ENCODE measurements at places on chromosomes 3 and 15.

GRCh38 chr3:114879059-114880031, 267.7 kb downstream of the ZBTB20 start:
- no peak for DNase-seq

- no peak for DNase-seq
Measured at GRCh38 chr15:101368086-101368780, 73.2 kb upstream of the SNRPA1 start.

DNA sequence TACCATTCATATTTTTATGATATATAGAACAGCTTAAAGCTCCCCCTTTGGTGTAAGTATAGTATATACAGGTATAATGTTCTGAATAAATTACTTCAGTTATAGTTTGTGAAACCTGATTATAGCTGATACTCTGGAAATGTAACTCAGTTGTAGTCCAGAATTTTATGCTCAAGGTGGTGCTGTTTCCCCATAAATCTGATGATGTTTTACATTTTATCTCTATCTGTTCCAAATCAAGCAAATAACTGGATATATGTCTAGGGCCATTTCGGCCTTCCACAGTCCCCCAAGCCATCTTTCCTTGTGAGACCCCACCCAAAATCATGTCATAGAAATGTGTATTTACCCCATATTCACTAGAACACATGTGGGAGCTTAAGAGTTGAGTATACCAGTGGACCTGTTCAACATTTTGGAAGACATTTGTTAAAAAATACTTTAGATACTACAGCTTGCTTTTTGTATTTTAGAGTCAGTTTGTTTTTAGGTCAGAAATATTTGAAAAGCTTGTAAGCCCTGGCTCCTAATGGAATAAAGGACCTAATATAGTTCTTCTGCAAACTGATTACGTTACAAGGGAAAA, 107.1 kb downstream of the ATG7 start:
- no peak for DNase-seq

DNA sequence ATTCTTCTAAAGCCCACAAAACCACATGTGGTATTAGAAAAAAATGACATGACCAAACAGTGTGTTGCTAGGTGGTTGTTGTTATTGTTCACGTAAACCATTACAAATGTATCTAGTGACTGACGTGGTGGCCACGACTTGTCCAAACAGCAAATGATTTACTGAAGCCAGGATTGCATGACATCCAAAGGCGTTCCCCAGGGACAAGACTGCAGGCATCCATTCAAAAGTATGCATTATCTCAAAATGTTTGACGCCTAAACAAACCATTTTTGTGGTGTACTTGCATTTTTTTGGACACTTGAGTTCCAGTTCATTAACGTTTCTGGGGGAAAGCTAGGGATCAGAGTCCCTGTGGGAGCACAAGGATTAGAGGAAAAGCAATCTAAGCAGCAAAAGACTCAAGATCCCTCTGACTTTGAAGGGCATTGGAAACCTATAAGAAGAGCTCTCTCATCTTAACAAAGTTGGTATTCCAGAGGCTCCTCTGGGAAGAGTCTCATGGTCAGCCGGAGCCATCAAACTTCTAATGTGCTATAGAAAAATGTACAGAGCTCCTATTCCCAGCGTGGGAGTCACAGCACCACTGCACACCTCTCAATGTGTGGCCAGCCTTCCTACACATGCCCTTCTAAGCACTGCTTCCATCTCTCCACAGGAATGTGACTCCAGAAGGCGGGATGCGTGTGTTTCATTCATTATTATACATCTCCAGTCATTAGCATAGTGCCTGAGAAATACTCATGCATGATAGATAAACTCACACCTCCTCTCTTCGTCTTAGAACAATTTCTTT, 62.9 kb downstream of the FBN1 start:
- no peak for DNase-seq

DNA sequence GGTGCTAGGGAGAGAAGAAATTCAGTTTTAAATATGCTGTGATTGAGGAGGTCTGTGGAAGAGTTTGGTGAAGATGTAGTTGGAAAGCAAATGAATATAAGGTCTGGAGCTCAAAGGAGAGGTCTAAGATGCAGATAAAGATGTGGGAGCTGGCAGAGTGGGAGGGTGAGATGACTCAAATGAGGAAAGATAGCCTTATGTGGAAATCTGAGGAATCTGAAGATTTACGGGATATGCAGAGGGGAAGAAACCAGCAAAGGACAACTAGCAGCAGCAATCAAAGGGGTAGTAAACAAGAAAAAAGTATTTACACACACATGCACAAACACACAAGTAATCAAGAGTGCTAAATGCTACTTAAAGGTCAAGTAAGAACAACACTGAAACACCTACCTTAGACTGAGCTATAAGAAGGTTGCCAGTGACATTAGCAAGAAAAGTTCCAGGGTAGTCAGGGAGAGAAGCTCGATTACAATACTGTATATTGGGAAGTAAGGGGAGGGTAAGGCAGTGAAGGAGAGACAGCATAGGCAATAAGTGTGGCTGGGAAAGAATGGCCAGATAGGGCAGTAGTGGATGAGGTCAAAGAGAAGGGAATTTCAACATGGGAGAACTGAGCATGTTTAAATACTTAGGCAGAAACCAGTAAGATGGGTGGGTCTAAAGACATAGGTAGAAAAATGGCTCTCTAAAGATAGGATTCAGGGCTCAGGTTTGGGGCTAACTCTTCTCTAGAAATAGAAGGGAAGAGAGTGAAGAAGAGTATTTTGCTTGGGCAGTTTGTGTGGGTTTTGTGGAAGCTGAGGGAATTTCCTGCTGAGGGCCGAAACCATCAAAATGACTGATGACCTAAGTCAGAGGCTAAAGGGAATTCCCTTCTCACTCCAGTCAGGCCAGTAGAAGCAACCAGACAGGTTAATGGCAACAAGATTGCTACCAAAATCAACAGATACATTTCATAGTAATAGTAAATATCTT, 8.9 kb downstream of the CMTM6 start:
- no peak for DNase-seq

DNA sequence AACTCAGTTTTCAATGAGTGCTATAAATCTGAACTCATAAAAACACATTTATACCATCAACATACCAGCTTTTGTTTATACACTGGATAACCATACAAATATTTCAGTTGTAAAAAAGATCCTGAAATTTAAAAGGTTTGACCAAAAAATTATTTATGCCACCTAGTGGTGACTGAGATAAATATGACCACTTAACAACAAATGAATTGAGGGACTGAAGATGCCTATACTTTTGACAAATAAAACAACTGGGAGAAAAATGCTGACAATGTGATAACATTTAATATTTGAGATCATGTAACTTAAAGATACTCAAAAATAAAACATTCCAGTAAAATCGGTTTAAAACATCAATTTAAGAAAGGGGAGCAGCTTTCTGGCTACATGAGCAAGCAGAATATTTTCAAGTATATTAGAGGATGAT, 30.4 kb downstream of the ATG3 start:
- DNase-seq, result no peak

- DNase-seq, result no peak
Measured at GRCh38 chr15:57253500-57253899, 122.8 kb upstream of the CGNL1 start.

DNA sequence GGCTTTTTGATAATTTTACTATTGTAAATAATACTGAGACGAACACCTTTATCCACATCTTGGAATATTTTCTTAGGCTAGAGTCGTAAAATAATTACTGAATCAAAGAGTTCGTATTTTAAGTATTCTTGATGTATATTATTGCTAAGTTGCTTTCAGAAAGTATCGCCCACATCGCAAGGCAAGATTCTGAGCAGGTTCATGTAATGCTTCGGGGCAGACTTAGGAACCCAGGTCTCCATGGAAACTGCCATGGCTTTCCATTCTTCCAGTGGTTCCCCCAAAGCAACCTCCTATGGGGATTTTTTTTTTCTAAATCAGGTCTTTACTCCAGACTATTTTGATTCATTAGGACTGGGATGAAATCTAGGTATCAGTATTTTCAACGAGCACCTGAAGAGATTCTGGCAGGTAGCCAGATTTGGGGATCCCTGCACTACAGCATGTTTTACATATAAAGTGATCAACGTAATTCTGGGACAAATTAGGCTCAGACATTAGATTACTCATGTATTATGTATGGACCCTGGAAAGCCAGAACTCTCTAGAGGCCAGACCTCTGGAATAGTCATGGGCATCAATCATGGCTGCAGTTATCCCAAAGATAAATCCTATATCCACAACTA, 86.5 kb downstream of the B3GNT5 start:
- no peak for DNase-seq

GRCh38 chr15:90936823-90937222, 1.7 kb downstream of the UNC45A start:
- DNase-seq, result no peak

GRCh38 chr3:137121704-137122314, 164.0 kb downstream of the IL20RB start:
- DNase-seq, result no peak

GRCh38 chr15:34206011-34206410, 3.9 kb downstream of the KATNBL1 start:
- no peak for DNase-seq

GRCh38 chr3:60855250-60855649, 396.0 kb downstream of the FHIT start:
- no peak for DNase-seq

DNA sequence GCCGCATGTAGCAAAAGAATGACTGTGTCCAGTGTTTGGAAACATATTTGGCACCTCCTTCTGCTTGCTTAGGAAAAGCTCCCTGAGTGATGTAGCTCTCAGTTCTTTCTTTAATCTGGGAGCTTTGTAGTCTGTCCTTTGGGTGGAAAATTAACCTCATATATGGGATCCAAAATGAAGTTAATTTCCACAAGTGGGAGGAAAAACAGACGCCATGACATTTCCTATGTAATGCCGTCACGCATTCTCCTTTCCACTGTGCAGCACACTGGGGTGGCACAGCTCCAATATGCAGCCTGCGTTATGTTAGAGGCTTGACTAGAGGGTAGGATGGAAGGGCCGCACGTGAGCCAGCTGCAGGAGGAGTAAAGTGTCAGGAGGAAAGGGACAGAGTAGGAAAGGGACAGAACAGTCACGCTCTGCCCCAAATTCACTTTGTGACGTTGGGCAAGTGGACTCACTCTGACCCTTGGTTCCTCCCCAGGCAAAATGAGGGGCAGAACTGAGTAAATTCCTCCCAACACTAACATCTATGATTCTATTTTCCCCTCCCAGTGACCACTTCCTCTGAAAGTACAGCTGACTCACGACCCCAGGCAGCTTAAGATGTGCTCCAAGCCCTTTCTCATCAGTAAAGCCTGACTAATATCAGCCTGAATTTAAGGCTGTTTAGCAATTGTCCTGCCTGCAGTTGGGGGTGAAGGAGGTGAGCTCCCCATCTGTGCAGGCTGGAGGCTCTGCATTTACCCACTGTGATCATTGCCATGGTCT, 176.5 kb upstream of the PFN2 start:
- DNase-seq, result no peak

GRCh38 chr15:63041974-63042876, at the start of gene TPM1:
TSS of gene TPM1 (plus strand) at chr15:63042747. CDS start at chr15:63042830, 83 bp downstream.
- DNase-seq, result no peak

GRCh38 chr15:86077070-86077469, 2.6 kb upstream of the AGBL1 start:
- no peak for DNase-seq

GRCh38 chr15:80530737-80531365, 126.7 kb downstream of the ARNT2 start:
- DNase-seq, result no peak

GRCh38 chr3:39106281-39106811, 1.1 kb downstream of the GORASP1 start:
- DNase-seq, result no peak

DNA sequence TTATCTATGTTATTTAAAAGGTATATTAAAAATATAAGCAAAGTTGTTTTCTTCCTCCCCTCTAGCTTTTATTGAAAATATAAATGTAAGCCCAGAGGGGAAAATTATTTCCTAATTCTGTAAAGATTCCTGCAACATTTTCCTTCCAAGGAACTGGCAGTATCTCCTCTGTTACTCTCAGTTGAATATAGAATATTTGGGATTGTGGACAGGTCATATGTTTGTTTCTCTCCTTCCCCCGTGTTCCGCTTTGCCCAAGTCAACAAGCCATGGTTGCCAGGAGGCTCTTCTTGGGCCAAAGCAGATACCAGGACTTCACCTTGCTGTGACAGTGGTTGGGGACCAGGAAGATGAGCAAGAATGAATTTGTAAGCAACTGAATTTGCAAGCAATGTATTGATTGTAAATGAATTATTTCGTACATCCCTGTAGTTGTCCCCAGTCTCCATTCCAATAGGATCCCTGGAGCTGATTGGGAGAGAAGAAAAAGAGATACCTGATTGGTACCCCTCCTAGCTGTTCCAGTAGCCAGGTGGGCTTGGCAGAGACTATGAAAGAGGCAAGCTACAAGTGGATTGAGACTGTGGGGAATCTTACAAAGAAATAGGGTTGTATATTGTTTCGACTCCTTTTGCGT, 130.8 kb downstream of the FNDC3B start:
- no peak for DNase-seq

DNA sequence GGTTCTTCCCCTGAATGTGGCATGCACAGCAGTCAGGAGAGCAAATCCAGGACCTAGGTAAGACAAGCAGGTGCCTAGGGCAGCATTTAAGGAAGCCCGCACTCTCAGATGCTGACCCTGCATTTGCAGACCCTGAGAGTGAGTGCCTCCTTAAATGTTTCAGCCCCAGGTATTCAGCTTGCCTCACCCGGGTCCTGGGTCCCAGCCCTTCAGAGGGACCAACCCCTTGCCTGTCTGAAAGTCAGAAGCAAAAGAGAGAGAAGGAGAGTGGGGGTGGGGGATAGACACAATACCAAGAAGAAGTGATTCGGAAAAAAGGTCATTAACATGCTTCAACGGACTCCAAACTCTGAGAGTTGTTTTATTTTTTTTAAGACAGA, 75.0 kb downstream of the MEGF11 start:
- DNase-seq, result no peak

GRCh38 chr3:22691407-22691806, 511.7 kb upstream of the UBE2E2 start:
- no peak for DNase-seq

GRCh38 chr15:66782785-66783184, 80.7 kb downstream of the SMAD6 start:
- DNase-seq, result no peak

DNA sequence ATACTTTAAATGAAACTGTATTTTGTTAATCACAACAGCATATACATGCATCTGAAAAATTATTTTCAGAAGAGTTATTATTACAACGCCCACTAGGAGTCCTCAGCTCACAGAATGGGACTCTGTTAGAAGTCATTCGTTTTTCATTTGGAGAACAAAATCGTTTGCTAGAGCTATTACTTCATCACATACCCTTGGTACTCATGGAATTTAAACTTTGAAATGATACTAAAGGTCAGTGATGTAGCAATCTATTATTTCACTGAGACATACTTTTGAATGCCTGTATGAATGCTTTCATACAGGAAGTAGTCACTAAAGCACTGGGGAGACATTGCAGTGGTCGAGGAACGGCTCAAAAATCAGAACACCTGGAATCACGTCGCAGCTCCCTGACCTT, 198.1 kb downstream of the MBNL1 start:
- no peak for DNase-seq

DNA sequence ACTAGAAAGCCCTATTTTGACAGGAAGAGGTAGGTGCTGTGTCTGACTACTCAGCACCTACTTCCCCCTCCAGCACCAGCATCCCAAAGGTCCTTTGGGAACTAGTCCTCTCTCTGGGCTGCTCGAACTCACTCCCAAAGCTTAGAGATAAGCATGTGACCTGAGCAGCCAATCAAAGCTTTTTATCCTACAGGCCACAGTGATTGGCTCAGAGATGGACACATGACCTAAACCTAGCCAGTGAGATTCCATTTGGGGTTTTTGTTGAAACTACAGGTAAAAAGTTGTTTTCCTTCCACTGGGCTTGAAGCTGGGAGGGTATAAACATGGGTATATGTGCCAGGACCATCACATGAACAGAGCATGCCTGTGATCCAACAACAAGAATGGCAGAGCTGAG, 186.5 kb upstream of the PPP2R3A start:
- no peak for DNase-seq
